ENCODE measurements at places on chromosomes 13 and 19. TPM values are rescaled to one million over a fixed set of nuclear protein-coding genes. Genes with fewer than 3 reads are reported as not detected.

- DNase-seq: peak; percentile 86
Measured at GRCh38 chr19:38213911-38214625, 10.0 kb downstream of the DPF1 start.

- no peak for DNase-seq
Measured at GRCh38 chr19:55303477-55303876, 19.7 kb downstream of the BRSK1 start.

GRCh38 chr19:17908244-17908643 lies 24.6 kb upstream of the CCDC124 start:
- no peak for DNase-seq

DNA sequence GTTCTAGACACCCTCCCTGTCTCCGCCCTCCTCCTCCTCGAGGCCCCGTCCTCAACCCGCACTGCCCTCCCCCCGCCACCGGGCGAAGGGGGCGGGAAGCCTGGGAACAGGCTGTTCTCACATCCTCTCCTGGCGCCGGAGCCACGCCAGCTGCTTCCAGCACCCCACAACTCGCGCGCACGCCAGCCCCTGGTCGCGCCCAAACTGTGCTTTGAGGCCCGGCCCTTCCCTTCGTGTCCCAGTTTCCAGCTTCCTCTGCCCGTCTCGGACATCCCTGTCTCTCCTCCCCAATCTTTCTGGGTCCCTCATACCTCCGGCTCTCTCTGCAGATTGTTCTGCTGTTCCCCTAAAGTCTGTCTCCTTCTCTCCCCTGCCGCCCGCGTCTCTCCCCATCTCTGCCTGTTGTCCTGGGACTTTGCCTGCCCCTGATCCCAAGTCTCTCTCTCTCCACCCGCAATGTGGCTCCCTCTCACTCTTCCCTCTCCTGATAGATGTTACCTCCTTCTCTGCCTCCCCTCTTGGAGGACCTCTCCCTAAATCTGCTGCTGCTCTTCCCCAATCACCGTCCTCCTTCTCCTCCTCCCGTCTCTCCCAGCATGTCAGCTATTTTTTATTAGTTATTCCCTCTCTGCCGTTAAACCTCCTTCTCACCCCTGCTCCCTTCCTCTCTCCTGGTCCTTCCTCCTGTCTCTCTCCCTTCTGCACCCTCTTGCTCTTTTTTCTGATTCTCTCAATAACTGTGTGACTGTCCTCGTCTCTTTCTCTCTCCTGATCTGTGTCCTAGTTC lies 14.2 kb downstream of the DPF1 start:
- no peak for DNase-seq

DNA sequence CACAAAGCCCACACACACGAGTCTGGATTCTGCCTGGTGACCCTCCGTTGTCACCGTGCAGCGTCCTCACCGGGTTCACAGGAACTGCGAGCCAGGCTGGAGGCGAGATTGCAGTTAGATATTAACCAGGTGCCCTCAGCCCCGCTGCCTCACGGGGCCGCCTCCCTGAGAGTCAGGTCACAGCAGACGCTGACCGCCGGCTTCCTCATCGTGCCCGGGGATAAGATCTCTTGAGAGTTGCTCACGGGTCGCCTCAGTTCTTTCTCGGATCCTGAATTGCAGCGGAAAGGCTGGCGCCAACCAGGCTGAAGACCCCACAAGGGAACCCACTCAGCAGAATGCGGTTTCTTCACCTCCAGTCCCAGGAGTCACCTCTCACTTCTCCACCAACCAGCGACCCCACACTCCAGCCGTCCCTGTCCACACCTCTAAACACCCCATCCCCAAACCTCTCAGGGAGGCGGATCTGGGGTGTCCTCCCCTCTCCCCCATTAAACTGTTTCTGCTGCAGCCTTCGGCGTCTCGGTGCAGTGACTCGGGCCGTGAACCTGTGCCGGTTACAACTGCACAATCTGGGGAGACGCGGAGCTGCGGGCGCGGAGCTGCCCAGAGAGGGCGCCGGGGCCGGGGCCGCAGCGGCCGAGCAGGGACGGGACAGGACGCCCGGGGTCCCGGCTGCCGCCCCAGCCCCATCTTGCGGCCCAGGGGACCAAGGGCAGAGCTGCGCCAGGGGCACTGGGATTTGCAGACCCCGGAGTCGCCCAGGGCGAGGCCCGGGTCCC lies 591 bp downstream of the ZNF823 start:
- DNase-seq: peak; percentile 30

DNA sequence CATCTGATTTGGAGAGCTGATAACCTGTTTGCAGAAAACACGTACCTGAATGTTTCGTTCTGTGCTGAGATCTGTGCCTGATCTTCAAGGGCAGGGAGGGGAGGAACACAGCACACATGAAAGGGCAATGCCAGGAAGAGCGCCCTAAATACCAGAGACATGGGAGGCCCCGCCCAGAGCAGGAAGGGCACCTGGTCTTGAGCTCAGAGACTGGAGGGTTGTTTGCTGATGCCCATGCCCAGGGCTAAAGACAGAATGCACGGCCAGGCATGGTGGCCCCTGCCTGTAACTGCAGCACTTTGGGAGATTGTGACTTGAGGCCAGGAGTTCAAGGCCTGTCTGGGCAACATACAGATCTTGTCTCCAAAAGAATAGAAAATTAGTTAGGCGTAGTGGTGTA lies 183.2 kb downstream of the TUBA3C start:
- no peak for DNase-seq

GRCh38 chr13:29908416-29909080 lies 58.1 kb upstream of the UBL3 start:
- DNase-seq: peak; percentile 76

- peak; percentile 74 for DNase-seq
Measured at GRCh38 chr19:44576843-44577565, 36.4 kb upstream of the IGSF23 start.

- DNase-seq: no peak
Measured at GRCh38 chr13:23919006-23919405, 21.7 kb upstream of the C1QTNF9B start.

DNA sequence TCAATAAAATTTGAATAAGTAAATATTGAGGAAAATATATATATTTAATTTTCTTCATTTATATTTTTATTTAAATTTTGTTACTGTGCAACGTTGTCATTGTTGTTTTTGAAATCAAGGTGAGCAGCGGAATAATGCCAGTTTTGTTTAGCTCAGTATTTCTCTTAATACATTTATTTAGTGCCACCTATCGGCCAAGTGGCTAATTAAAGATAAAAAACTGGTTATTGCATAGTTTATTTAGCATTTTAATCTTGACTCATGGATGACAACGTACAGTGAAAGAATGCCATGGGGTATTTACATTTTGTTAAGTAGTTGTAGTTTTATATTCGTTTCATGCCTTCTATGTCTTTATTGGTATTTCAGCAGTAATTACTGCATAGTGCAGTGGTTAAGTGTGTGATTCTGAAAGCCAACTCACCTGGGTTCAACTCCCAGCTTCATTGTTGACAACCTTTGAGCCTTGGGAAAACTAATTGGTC lies 265.9 kb downstream of the MYO16 start:
- peak; percentile 65 for DNase-seq

- peak; percentile 21 for DNase-seq
Measured at GRCh38 chr13:30576528-30576927, 41.2 kb upstream of the USPL1 start.

- DNase-seq: peak; percentile 84
Measured at GRCh38 chr19:49142866-49143335, 12.3 kb downstream of the HRC start.

CACNA1A gene
- total RNA-seq: 3.4 TPM

COLGALT1 gene
- total RNA-seq: 173 TPM

IGFL1 gene
- total RNA-seq: 0.67 TPM

Data from A172 (cell line).